ENCODE measurements at places on chromosomes 6 and 20.

GRCh38 chr6:88629838-88630494 is 333.5 kb downstream of the RNGTT start:
- DNase-seq = no peak

DNA sequence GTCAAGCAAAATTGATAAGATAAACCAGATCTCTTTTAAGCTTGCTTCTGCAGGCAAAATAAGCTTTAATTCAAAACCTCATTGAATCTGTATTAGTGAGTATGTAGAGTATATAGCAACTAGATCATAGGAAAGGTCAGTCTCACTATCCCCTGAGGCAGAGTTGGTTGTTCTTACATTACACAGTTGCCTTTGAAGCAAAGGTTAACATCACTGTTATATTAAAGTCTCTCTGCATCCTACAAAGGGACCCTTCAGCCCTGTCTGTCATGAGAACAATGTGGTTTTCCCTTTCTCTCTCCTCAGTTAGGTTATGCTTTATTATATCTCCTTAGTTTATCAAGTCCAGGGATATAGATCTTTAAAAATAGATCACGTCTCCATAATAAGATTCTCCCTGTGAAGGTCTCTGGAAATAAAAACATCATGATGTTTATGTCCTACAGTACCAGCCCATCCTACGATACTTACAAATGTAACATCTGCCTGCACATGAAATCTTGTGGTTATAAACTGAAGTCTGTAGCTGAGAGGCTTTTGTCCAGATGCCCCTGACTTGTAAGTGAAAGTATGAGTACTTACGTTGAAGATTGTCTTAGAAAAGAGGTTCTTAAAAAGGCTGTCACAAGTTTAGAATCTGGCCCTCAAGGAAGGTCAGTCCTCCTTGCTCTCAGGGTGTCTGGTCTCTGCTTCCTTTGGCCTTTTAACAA is 103.6 kb downstream of the VIP start:
- DNase-seq = no peak

GRCh38 chr6:150177259-150177951 is 34.6 kb downstream of the PPP1R14C start:
- no peak for DNase-seq

- no peak for DNase-seq
These were observed 83.2 kb downstream of the CDC5L start for GRCh38 chr6:44470746-44471145.

- no peak for DNase-seq
These were observed 13.0 kb downstream of the SLC2A4RG start for GRCh38 chr20:63752411-63753101.

DNA sequence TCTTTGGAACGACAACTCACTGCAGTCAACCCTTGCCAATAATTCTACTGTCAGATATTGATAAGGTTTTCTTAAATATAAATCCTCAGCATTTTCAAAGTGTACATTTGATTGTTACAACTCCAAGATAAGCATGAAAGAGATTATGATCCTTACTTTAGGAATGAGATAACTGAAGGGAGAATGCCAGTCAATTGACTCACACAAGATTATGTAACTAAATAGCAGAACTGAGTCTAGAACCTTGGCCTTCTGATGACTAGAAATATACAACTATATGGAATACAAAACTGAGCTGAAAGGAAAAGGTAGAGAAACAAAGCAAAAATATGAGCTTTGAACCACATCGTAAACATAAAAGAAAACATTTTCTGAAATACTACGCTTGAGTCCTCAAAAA is 26.9 kb upstream of the STXBP5 start:
- no peak for DNase-seq

DNA sequence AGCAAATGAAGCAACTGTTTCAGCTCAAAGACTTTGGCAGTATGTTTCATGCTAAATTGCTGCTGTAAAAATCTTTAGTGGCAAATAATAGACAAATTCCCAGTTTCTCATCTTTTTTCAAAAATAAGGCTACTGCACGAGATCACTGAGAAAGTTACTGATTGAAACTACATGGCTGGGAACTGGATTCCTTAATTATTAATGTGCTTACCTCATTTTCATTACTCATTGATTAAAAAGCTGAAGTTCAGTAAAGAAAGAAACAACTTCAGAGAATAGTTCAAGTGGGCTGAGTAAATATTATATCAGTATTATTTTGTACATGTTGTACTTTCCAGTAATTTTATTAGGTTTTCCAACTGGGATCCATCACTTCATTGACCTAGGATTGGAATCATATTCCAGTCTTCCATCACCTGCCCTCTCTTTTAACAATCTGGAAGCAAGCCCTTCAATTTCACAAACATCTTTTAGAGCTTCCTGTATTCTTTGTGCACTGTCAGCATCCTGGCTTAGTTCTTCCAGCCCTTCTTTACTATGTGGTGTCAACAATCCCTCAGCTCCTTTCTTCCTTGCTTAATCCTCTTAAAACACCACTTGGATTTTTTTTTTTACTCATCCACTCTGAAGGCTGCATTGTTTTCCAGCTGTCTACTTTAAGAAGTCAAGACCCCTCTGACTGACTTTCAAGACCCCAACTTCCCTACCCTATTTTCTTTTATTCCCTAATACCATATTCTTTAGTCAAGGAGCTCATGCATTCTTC is 4.3 kb downstream of the MEI4 start:
- no peak for DNase-seq

DNA sequence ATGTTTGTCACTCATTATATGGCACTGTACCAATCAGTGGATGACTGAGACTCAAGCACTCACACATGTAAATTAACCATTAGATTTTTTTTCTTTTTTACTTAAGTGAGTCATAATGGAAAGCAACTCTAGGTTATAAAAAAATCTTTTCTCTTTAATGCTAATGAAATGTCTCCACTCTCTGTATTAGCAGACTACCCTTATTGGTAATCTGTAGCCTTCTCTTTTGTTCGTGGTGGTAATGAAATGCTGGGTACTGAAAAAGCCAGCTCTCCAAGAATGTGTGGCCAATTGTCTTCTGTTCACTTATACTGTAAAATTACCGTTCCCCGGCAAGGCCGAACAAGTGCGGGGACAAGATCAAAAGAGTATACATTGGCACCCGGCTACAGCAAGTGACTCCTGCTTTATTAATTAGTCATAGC is 69.0 kb downstream of the AFG1L start:
- no peak for DNase-seq
